ENCODE measurements at places on chromosomes 1 and 21. TPM values are rescaled to one million over a fixed set of nuclear protein-coding genes. Genes with fewer than 3 reads are reported as not detected.

- DNase-seq: no peak
Observed at GRCh38 chr1:178774263-178774662, 49.2 kb downstream of the RALGPS2 start.

DNA sequence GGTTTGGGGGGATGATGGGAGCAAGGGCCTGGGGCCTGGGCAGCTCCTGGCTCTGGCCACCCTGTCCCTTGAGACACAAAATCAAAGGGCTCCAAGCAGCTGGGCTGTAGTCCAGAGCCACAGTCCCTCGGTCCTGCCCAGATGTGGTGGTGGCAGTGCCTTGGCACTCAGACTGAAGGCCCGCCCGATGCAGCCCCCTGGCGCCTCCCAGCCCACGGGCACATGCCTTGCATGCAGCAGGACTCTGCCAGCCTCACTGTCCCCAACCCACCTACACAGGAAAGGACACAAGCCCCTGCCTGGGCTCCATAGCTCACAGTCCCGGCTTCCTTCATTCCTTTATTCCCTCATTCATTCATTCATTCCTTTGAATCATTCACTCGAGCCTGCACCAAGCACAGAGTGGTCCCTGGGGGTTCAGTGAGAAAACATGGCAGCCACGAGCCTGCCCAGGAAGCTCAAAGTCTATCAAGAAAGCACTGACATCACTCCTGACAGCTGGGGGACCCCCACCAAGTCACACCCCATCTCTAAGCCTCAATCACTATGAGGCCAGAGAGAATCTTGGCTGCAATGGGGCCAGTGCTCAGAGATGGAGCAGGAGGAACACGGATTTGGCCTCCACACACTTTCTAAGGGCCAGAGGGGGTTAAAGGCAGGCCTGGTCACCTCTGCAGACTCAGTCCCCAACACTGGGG, 5.8 kb downstream of the SDC3 start:
- DNase-seq: no peak

DNA sequence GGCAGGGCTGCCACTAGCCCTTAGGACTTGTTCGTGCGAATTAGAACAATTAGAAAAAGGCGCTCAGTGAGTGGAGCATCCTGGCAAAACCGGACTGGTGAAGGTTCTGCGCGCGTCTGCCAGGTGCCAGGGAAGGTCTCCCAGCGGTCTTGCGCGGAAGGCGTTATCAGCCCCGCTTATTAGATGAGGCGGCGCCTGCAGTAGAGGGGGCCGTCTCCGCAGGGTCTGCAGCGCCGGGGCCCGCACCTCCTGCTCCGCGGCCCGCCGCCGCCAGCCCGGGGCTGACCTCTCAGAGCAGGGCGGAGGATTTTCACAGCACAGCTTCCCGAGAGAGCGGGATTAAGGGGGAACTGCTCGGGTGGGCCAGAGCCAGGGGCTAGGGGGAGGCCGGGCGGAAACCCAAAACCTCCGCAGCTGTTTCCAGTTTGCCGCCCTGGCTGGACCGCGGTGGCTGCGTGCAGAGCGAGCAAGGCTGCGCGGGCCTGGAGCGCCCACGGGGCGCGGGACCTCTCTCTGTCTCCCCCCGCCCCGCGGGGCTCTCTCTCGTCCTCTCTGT, 155.2 kb downstream of the FOXD2 start:
- DNase-seq: no peak

DNA sequence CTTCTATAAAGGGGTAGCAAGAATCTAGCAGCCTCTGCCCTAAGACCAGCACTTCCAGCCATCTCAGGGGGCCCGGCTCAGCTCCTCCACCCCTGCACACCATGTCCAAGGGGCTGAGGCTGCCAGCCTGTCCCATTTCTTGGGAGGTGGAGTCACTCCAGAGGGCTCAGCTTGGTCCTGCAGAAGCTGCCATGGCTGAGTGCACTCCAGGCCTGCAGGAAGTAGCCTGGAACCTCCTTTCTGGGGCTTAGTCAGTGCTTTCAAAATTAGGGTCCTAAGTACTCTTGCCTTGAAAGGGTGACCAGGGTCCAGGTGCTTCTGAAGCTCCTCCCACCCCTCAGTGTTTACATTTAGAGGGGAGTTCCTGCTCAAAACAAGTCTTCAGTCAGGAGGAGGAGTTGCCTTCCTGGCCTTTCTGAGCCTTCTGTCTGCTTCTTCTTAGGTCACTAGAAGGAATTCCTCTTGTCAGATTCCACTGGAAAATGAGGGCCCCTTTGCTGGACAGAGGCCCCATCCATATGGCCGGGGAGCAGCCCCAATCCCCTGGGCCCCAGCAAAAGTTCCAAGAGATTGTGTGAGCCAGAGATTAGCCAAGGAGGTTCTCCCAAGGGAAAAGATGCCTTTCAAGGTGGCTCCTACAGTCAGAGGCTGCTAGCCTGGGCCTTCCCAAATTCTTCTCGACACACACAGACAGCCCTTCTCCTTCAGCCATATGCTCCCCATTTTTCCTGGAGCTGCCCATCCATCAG, 128.1 kb upstream of the VAMP3 start:
- DNase-seq: no peak

DNA sequence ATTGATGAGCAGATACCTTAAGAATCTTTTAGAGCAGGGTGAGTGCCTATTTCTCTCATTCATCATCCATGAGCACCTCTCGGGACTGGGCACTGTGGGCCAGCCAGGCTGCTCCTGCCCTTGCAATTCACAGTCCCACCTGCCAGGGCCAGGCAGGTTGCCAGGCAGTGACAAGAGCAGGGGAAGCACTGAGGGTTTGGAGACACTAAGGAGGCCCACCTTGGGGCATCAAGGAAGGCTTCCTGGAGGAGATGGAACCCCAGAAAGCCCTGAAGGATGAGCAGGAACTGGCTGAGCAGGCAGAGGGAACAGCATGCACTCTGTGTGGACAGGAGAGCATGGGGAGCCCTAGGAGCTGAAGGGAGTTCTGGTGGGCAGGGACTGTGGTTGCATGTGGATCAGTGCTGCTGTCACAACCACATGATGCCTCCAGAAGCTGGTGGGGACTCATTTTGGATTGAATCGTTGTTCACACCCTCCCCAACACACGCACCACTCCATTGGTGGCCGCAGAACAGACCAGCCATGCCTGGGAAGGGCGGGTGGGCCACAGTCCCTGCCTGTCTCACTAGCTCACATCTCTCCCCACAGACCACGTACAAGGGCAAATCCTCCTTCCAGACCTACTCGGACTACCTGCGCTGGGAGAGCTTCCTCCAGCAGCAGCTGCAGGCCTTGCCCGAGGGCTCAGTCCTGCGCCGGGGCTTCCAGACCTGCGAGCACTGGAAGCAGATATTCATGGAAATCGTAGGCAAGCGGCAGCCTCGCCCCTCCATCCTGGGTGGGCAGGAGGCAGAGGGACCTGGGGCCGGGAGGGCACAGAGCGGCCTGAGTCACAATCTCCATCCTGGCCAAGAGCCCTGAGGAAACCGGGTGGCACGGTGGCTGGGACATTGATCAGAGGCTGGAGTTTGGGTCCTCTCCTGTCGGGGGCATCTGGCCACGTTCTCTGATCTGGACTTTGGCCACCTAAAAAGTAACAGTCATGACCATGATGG, 55.1 kb downstream of the DISP3 start:
- no peak for DNase-seq

DNA sequence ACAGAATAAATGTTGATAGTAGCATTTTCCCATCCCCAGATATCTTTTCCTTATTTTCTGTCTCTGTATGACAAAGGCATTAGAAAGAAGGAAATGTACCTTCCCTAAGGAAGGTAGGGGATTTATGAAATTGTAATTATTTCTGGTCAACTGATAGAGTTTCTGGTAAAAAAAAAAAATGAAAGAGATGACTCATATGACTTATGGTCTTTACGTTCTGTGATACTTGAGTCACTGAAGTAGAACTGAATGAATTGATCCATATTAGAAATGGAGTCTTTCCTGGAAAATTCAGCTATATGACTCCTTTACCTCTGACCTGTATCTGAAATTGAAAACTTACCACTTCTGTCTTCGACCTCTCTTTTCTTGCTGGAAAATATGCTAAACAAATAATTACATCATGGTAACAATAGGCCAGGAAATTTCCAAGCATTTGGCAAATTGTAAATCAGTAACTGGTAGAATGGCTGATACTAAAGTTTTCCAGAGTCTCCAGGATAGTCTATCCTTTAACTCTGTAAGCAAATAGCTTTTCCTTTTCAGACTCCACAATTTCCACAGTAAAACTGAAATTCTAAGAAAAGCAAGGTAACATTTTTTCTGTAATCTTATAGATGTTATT, 364.3 kb upstream of the PTBP2 start:
- no peak for DNase-seq

VTCN1 gene
- total RNA-seq: not detected

FHL3 gene
- total RNA-seq: 22.7 TPM

RNU1-1 gene
- total RNA-seq: under 0.01 TPM

TRAPPC10 gene
- 35.9 TPM for total RNA-seq

GRCh38 chr1:180155182-180155682, 563 bp downstream of the QSOX1 start:
- no peak for DNase-seq

GLIS1 gene
- total RNA-seq: 0.19 TPM
